ENCODE measurements at places on chromosomes 6 and 20.
A peak's percentile ranks its signal among the peaks of the same experiment; 100 is the strongest.

DNA sequence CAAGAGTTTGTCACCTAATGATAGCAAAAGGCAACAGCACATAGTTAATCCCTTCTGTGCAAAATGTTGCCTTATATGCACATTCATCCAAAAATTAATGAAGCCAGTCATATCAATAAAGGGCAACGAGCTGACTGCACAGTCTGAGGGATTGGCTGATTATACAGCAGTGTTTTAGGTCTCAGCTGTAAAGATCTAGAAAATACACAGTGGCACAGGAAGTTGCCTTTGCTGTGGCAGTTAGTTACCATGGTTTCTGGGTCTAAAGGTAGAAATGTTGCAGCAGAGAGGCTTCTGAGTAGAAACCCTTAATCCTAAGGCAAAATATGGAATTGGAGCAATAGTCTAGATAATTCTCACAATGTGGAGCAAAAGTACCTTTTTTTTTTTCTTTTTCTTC, 89.7 kb downstream of the SMPDL3A start:
- DNase-seq, result no peak

- no peak for DNase-seq
Observed at GRCh38 chr20:58746620-58747019, 54.0 kb downstream of the NPEPL1 start.

- DNase-seq, result no peak
Observed at GRCh38 chr6:87558446-87558845, 31.3 kb downstream of the RARS2 start.

DNA sequence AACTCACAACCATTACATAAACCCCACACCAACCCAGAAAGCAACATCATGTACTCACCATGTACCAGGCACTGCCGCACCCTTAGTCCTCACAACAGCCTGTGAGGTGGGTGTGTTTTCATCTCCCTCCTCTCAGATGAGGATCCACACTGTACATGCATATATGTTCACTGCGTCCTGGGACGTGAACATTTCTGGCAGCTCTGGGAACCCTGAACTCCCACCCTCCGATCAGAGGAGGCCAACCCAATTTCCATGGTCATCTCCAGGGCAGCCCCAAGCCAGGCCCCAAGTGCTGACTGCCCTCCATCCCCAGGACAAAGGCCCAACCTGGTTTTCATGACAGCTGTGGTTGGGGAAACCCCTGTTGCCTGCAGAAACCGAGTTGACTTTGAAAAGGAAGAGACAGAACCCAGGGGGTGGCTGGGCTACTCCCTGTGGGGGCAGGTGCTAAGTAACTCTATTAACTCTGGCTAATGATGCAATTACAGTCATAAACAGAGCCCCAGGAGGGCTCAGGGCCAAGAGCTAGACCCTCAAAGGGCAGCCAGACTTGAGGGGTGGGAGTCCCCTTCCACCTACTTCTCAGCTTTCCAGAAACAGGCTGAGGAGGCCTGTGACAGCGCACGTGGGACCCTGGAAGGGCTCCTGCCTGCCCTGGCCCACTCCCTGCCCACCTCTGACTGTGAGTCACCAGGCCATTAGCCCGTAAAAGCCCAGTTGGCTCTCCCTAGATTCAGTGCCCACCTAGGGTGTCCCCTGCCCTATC, 2.6 kb downstream of the TFEB start:
- DNase-seq, result peak; percentile 51

GRCh38 chr6:12291839-12292604, 1.9 kb downstream of the EDN1 start:
- DNase-seq, result no peak

DNA sequence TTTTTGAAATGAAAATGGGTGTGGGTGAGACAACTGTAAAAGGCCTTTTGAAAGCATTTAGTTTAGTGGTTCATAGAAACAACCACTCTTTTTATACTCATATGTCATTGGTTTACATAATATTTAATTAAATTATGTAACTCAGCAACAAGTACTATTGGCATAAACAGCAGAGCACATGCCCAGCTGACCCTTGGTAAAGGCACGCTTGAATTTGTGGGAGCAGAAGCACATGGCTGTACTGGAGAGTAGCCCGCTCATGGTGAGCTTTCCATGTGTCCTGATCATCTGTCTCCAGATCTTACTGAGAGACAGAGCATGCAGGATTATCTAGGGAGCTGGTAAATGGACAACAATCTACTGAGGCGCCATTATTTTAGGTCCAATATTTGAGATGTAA, 17.1 kb upstream of the KLHL31 start:
- DNase-seq, result no peak

- no peak for DNase-seq
Observed at GRCh38 chr20:10653599-10654249, 20.1 kb downstream of the JAG1 start.

GRCh38 chr20:10350188-10350842, 83.7 kb downstream of the MKKS start:
- DNase-seq, result no peak

- no peak for DNase-seq
Observed at GRCh38 chr20:64095927-64096326, 11.4 kb downstream of the NPBWR2 start.

GRCh38 chr6:37777272-37777834, 42.2 kb upstream of the ZFAND3 start:
- DNase-seq, result no peak

DNA sequence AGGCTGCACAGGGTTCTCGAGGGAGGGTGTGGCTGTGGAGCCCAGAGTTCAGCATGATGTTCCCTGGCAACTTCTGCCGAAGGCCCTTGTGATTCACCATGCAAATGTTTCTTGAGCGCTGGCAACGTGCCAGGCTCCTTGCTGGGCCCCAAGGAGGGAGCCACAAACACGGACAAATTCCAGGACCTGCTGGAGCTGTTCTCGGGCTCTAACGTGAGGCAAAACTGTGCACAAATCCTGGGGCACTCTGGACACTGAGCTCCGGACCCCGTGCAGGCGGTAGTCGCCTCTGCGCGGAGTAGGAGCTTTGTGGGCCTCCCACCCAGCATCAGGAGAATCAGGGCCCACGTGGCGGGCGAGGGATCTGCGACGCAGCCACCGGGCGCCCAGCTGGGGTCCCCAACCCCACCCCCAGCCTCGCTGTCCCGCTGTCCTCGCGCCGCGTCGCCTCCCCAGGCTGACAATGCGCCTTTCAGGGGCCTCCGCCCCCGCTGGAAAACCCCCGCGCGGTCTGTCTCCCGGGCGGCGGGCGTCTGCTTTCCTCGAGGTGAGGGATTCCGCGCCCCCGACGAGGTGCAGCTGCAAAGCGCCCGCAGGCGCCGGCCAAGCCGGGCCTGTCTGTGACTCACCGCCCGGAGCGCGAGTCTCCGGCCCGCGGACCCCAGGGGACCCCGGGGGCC, 31.7 kb upstream of the SCUBE3 start:
- no peak for DNase-seq

GRCh38 chr6:112770308-112770707, 423.2 kb downstream of the RFPL4B start:
- DNase-seq, result no peak

DNA sequence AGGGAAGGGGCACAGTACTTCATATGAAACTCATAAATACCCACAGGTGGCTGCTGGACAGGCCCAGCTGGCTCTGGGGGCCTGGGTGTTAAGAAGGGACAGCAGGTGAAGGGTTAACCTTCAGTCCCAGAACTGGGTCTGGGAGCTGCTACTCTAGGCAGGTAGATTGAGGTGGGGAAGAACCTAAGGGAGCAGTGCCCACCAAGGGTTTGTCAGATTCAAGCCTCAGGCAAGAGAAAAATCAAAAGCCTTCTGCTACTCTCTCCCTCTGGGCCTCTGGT, 5.6 kb downstream of the RPL10A start:
- DNase-seq, result no peak

DNA sequence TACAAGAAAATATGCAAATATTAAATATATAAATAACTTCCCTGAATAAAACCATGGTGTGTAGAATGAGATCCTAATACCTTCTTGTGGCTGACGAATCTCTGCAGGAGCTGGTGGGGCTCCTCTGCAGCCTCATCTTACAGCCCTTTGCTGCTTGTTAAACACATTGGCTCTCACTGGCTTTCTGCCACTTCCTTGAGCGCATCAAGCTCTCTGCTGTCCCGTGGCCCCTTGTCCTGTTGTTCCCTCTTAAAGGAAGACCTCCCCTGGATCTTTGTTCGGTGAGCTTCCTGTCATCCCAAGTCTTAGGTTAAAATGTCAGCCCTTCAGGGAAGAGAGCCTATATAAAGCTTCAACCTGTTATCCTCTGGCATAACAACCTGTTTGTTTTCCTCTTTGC, 519.6 kb downstream of the DOK5 start:
- DNase-seq, result no peak

DNA sequence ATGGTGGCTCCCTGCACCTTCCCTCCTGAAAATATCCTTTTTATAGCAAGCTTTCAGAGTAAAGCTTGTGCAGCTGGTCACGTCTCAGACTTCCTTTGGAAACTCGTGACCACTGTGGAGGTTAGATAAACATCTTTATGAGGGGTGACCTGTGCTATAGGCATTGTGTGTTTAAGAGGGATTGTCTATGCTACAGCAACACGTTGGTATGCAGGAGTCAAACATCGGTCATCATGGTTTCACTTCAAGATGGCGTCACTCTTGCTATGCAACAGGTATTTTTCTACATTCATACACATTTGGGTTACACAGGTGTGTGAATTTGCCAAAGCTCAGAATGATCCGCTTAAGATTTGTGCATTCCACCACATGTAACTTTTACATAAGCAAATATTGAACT, 14.6 kb upstream of the BLCAP start:
- DNase-seq, result no peak

DNA sequence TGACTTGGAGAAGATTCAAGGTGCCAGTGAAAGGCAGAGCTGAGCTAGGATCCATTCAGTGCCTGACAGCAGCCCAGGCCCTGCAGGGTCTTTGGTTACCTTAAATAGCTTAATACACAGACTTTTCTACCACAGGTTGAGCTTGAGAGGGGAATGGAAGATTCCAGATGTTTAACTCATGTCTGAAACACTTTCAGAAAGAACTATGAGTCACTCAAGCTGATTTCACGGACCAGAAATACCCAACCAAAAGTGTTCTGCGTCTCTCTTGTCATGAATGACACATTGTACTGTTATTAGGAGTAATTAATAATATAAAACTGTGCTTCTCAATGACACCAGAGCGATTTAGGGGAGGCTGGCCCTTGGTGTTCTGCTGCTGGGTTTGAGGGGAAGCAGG, 6.4 kb upstream of the PMEPA1 start:
- DNase-seq, result no peak

DNA sequence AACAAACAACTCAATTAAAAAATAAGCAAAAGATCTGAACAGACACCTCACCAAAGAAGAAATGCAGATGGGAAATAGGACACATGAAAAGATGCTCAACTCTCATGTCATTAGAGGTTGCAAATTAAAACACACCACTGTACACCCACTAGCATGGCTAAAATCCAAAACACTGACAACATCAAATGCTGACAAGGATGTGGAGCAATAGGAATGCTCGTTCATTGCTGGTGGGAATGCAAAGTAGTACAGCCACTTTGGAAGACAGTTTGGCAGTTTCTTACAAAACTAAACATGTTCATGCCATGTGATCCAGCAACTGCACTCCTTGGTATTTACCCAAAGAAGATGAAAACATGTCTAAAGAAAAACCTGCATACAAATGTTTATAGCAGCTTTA, 47.2 kb downstream of the CDK19 start:
- no peak for DNase-seq

GRCh38 chr6:119310486-119311036, 39.0 kb downstream of the MAN1A1 start:
- no peak for DNase-seq

- no peak for DNase-seq
Observed at GRCh38 chr6:46948699-46949098, 27.0 kb upstream of the ADGRF5 start.

- DNase-seq, result no peak
Observed at GRCh38 chr6:136532030-136532429, 18.2 kb downstream of the MAP7 start.

- DNase-seq, result no peak
Observed at GRCh38 chr20:56842056-56842455, 212.9 kb downstream of the TFAP2C start.

DNA sequence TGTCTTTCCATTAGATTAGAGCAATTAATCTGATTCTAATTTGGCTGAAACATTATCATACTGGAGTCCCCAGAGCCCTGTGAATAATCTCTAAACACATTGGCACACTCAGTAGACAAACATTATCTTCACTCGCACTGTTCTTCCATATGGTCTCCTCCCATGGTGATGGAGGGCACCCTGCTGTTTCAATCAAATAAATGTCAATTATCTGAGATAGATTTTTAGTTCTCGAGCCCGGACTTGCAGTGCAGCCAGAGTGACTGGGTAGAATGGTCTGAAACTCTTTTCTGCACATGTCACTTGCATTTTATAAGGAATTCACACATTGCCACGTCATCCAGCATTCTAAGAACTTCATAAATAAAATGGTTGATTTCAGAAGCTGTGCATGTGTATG, 90.6 kb upstream of the MAP3K7 start:
- DNase-seq, result no peak

GRCh38 chr6:16157492-16157891, 28.6 kb downstream of the MYLIP start:
- no peak for DNase-seq

DNA sequence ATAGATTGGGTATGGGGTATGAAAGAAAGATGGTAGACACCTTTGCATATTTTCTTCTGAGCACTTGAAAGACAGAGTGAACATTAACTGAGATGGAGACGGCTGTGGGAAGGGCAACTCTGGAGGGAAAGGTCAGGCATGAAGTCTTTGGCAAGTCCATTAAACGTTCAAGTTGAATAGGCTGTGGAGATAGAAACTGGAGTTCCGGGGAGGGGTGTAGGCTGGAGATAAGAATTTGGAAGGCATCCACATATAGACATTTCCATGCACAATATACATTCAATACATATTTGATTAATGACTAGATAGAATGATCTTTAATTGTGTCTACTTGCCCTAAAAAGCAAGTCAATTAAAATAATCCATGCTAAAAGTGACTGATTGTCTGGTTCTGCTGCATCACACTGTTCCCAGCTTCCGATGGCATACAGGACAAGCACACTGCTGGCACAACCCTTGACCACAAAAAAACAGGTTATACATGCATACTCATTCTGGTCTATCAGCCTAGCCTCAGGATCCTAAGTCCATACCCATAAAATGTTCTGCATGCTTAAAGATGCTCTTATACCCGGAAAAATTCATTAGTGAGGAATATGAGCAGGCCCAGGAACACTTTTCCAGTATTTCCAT, 1.9 kb upstream of the MYLK4 start:
- DNase-seq, result no peak

GRCh38 chr20:11429168-11429567, 488.5 kb upstream of the BTBD3 start:
- DNase-seq, result no peak
